Transverse colon (tissue), 4 donors: ENCODE measurements at places on chromosomes 7 and 10. TPM values are rescaled to one million over a fixed set of nuclear protein-coding genes. Genes with fewer than 3 reads are reported as not detected.

DNA sequence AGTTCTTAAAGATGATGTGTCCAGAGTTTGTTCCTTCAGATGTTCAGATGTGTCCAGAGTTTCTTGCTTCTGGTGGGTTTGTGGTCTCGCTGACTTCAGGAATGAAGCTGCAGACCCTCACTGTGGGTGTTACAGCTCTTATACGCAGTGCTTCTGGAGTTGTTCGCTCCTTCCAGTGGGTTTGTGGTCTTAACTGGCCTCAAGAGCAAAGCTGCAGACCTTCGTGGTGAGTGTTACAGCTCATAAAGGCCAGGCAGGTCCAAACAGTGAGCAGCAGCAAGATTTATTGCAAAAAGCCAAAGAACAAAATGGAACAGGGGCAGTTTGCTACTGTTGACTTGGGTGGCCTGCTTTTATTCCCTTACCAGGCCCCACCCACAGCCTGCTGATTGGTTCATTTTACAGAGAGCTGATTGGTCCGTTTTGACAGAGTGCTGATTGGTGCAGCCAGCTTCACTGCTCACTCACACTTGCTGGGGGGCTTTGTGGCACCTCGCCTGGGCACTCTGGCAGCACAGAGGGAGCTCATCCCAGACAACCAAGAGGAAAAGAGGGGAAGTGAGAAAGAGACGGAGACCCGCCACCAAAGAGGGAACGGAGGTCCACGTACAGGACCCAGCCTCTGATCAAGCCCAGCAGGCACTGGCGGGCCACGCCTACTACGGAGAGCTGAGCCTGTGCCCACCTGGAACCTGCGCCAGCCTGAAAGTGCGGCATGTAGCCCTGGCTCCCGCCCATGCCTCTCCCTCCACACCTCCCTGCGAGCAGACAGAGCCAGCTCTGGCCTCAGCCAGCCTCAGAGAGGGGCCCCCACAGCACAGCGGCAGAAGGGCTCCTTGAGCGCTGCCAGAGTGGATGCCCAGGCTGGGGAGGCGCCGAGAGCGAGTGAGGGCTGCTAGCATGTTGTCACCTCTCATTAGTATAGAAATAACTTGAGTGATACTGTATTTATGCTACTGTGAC, 55.8 kb upstream of the SEMA3C start:
- no peak for DNase-seq

GRCh38 chr7:88165697-88166096, 54.1 kb downstream of the SRI start:
- no peak for DNase-seq

GRCh38 chr7:88200261-88200660, 19.6 kb downstream of the SRI start:
- DNase-seq, result no peak

DNA sequence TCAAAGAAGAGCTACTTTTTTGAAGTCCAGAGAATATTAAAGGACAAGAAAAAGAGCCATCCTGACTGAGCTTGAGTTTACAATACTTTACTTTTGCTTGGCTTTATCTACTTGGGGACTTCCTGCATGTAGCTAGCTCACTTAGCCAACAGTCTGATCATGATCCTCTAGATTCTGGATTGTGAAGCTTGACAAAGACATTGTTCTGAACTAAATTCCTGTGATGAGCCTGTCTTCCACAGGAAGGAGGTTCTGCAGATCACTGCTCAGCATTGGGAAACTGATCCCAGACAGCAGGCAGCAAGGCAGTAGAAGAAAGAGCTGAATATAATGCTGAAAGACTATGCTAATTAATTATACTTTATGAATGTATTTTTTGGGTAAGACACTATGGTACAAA, 296.4 kb downstream of the DGKB start:
- no peak for DNase-seq

DNA sequence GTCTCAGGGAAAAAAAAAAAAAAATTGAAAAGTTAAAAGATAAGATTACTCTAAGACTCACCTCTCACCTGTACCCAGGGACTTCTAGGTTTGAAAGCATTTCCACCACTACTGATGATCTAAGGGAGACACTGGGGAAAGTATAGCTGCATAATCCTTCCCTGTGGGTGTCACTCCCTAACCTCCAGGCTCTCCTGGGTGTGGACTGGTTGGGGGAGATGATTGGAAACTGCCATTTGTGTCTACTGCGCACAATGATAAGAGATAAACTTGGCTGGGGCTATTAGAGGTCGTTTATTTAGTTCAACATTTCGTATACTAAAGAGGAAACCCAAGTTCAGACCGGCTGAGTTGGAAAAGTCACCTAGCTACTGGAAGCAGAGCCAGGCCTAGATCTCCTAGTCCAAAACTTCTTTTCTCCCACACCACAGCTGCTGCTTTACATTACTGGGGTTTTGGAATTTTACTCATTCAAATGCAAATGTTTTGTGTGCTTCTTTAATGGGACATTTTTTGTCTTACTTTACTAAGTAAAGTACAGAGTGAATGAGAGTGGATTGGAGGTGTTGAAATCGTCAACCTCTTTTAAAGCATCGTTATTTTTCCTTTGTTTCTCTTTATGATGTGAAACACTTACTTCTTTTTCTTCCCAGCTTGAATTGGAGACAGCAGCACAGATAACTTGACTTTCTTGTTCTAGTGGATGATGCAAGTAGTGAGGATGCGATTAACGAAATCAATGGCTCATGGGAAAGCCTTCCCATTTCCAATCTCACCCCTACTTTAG, 22.3 kb upstream of the SEC61G start:
- no peak for DNase-seq

DNA sequence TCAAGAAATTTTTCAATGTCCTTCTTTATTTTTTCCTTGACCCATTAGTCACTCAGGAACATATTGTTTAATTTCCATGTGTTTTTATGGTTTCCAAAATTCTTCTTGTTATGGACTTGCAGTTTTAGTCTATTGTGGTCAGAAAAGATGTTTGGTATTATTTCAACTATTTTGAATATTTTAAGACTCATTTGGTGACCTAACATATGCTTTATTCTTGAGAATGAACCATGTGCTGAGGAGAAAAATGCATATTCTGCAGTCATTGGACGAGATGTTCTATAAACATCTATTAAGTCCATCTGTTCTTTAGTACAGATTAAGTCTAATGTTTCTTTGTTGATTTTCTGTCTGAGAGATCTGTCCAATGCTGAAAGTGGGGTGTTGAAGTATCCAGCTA, 42.3 kb upstream of the MDFIC start:
- DNase-seq, result no peak

The CDHR3 gene
- 34.4 TPM for total RNA-seq

The IQUB gene
- total RNA-seq, result 0.14 TPM

DNA sequence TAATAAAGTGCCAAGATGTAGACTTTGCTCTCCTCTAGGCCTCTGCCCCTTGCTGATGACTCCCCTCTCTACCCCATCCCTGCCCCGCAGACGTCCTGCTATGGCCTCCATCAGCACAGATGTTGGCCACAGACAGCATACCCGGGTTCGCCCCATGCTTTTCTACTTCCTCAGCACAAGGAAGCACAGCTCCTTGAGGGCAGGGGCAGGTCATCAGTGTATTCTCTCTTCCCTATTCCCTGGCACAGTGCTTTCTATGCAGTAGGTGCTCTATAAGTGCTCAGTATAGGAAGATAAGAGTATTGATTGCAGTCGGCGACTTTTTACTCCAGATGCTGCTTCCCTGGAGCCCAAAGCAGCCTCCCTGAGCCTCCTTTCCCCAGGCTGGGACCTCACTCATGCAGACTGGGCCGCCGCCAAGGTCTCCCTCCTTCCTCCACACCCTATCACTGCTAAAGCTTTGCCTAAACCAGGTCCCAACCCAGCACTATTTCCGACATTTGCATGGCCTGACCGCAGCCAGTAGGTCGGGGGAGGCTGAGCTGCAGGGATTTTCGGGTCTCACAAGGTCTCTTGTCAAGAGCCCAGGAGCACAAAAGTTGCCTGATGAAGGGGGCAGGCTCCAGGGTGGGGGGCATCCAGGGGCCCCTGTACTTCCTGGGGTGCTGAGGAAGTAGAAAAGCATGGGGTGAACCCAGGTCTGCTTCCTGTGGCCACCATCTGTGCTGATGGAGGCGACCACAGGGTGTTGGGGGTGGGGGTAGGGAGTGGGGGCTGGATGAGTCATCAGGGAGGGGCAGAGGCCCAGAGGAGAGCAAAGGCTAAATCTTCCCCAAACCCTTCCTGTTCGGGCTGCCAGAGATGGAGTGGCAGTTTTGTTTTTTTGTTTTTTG, 8.0 kb downstream of the CALHM3 start:
- DNase-seq, result peak; percentile 71
